Left cardiac atrium (tissue), 4 donors: ENCODE measurements at places on chromosomes 11 and 22. TPM values are rescaled to one million over a fixed set of nuclear protein-coding genes. Genes with fewer than 3 reads are reported as not detected.

Gene BAIAP2L2
- total RNA-seq = 0.63 TPM

Gene TMEM25
- 10.1 TPM for total RNA-seq

Gene NXPE1
- total RNA-seq = not detected

Gene LRFN4
- total RNA-seq = 15.5 TPM

Gene PANX2
- total RNA-seq = 0.89 TPM

Gene C11orf86
- not detected for total RNA-seq

Gene SLN
- total RNA-seq = 427 TPM

Gene OR10A2
- total RNA-seq = not detected

Gene PHLDA2
- total RNA-seq = 3.4 TPM

Gene GAL
- total RNA-seq = not detected

DNA sequence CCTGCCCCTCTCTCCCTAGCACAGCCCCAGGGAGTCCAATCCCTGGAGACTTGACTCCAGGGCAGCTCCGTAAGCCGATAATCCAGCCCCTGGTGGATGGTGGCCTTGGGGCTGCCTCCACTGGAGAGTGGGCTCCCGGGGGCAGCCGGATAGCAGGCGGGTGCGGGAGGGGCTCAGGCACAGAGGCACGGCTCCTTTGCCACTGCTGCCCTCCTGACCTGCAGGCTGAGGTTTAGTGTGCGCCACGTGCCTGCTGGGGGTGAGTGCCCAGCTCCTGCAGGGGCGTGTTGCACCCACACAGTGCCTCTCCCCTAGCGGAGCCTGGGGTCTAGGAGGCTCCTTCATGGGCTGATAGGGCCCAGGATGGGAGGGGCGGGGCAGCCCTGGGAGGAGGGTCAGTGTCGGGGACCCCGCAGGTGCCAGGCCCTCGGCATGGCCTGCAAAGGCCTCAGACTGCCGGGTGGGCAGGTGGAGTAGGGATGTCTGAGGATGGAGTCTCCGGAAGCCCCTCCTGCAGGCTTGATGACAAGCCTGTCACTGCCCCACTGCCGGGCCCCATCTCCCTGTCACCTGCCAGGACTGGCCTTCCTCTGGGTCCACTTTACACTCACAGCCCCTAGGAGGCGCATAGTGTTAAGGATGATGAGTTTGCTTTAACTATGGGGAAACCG, 5.6 kb downstream of the DUSP8 start:
- no peak for DNase-seq

- no peak for DNase-seq
Observed at GRCh38 chr11:68312117-68312779, at the start of gene LRP5. Gene LRP5, plus strand, starts transcription at chr11:68312591. Its CDS starts 124 bp downstream, at chr11:68312715.

DNA sequence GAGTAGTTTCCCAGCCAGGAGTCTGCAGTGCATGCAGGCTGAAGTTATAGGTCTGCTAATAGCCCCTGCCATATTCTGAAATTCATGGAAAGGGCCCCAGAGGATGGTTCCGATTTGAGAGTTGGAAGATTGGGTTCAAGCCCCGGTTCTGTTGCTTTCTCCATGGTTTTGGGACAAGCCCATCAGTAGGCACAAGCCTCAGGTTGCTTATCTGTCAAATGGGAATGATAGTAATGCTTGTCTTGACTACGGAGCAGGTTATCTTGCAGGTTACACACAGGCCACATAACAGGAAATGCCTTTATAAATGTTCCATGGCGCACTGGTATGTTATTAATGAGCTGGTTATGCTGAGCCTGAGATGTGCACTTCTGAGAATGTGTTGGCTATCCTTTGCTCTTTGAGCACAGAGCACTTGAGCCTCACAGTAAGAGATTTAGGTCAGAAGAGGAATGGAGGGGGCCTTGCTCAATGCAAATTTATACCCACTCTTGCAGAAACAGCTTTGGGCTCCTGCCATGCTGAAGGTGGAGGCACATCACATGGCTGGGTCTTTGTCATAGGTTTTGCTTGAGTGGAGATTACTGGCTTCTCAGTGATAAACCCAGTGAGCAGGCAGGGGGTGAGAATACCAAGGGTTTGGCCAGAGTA, 47.1 kb downstream of the ZNRF3 start:
- no peak for DNase-seq

DNA sequence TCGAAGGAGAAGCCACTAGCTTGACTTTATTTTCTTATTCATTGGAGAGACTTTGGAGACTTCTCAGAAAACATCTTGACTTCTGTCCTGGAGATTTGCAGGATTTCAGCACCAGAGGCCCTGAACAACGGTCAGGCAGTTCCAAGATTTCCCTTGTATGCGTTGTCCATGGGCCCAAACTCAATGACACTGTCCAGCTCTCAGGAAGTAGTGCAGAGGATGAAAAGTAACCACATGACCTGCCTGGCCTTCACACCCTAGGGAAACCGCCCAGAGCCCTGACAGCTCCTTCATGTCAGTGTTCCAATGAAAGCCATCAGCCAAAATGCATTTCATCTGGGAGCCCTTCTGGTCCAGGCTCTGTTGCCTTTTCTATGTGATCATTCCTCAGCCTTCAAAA, 214.1 kb downstream of the BLID start:
- DNase-seq = no peak

DNA sequence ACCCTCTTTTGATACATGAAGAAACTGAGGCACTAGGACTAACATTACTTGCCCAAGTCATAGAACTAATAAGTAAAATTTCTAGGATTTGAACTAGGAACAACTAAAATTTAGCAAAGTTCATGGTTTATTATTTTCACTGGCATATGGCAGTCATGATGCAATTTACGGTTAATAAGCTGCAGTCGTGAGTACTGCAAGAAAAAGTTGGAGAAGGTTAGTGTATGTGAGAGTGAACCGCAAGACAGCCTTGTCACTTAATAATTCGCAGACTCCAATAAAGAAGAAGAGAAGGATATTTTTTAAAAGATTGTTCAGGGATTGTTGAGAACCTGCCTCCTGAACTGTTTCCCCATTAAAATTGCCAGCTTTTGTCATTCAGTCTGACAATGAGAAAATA, 663.4 kb upstream of the TENM4 start:
- no peak for DNase-seq

DNA sequence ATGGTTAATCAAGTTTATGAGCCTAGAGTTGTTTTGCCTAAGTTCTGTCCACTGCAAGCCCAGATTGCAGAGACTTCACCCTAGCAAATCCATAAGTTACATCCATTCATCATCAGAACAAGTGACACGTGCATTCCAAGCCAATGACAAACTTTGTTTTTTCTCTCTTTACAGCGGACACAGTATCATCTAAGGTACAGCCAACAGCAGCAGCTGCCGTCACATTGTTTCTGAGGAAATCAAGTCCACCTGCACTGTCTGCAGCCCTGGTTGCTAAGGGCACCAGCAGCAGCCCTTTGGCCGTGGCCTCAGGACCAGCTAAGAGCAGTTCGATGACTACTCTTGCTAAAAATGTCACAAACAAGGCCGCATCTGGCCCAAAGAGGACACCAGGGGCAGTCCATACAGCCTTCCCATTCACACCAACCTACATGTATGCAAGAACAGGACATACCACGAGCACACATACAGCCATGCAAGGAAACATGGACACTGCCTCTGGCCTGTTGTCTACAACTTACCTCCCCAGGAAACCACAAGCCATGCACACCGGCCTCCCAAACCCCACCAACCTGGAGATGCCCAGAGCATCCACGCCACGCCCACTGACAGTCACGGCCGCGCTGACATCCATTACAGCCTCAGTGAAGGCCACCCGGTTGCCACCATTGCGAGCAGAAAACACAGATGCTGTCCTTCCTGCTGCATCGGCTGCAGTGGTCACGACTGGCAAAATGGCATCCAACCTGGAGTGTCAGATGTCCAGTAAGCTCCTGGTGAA, 155.8 kb downstream of the C11orf91 start:
- DNase-seq = no peak

DNA sequence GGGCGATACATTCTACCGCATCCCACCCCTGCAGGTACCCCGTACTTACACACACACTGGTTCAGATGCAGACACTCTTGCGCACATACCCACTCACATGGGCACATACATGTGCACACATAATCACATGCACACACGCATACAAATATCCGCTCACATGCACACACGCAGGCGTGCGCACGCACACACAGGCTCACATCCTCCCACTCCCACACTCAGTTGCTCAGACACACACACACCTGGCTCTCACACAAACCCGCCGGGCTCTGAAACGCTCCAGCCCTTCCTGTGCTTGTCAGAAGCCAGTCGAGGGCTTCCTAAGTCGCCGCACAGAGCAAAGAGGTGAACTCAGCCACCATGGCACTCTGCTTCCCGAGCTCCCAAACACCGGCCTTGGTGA, 164.5 kb downstream of the CRYBB2 start:
- no peak for DNase-seq

- DNase-seq = no peak
Observed at GRCh38 chr22:41782316-41782715, 18.2 kb upstream of the CCDC134 start.

GRCh38 chr11:106473089-106473722, 395.7 kb downstream of the AASDHPPT start:
- no peak for DNase-seq

DNA sequence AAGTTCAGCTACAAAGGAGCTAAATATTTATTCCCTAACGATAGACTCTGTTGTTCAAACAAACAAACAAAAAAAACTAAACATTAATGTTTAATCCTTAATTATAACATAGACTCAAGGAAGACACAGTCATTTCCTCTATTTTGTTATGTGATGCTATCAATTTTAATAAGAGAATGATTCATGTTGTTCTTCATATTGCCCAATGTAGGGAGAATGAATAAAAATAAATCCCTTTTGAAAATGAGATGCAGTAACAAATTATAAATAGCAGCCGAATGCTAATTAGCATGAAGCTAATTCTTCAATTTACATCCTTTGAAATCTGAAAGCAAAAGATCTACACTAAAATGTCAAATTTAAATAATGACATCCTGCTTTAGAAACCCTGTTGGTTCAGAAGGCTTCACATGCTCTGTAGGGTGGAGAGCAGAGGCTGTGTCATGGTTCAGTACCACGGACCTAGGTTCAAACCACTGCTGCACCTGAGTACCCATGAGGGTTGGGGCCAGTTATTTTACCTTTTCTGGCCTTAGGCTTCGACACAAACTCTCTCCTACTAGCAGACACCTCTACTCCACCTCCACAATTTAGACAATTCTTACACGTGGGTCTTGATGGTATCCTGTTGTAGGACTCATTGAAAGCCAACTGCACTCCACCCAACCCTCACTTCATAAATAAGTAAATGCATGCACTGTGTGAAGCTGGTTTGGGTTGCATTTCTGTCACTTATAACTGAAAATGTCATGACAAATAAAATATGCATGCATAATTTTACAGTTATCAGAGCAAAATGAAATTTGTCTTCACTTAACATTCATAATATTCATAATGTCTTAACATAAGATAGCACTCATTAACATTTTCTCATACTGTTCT, 89.0 kb downstream of the RRAS2 start:
- DNase-seq = no peak

- no peak for DNase-seq
Observed at GRCh38 chr11:128936606-128937251, 5.9 kb downstream of the TP53AIP1 start.

DNA sequence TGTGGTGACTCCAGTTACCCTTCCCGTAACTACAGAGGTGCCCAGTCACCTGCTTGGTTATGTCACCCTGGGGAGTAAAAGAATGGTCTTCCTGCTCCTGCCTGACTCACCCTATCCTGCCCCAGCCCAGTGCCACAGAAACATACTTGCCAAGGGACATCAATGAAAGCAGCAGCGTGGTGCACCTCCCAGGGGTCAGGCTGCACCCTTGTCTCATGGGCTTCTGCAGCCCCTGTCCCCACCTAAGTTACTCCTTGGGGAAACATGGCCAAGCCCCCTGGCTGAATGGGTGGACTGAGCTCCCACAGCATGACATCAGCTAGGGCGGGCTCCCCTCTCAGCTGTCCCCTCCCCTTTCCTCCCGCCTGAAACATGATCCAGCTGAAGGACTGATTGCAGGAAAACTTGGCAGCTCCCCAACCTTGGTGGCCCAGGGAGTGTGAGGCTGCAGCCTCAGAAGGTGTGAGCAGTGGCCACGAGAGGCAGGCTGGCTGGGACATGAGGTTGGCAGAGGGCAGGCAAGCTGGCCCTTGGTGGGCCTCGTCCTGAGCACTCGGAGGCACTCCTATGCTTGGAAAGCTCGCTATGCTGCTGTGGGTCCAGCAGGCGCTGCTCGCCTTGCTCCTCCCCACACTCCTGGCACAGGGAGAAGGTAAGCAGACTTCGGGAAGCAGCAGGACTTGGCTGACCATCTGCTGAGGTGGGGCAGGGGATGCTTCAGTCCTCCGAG, at the start of gene HTR3A:
HTR3A (plus strand) TSS at position 368 of the 730 bp plus-strand sequence; CDS start at position 586, 218 bp downstream.
- DNase-seq = peak; percentile 79
